ENCODE measurements at places on chromosomes 1 and 21.

GRCh38 chr1:214753236-214753852 is 150.3 kb downstream of the CENPF start:
- no peak for DNase-seq

DNA sequence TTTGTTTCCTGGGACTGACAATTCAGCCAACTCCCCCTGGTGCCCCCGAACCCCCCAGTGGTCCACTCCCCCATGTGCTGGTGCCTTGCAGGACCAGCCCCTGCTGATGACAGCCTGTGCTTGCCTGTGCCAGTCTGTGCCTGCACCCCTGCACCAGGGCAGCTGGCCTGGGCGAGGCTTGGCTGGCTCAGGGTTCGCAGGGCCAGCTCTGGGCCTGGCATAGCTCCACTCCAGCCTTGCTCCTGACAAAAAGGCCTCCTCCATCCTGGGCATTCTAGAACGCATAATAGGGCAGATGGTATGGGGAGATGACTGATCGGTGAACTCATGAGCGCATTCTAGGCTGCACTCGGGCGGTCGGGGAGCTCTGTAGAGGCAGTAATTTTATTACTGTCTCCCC is 5.4 kb downstream of the CNTN2 start:
- DNase-seq = no peak

DNA sequence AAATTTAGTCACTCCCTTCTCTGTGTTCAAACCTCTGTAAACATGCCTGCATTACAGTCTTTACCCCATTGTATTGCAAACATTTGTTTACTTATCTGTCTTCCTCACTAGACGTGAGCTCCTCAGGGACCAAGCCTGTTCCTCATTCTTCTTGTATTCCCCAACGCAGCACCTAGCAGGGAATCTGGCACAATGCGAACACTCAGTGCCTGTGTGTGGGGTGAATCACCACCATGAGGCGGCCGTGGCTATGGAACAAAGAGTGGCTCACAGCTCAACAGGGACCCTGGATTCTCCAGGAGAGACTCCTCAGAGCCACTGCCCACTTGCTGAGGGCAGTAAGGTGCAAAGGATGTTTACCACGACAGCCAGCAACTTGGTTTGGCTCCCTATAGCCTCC is 95.9 kb downstream of the DDX20 start:
- no peak for DNase-seq

DNA sequence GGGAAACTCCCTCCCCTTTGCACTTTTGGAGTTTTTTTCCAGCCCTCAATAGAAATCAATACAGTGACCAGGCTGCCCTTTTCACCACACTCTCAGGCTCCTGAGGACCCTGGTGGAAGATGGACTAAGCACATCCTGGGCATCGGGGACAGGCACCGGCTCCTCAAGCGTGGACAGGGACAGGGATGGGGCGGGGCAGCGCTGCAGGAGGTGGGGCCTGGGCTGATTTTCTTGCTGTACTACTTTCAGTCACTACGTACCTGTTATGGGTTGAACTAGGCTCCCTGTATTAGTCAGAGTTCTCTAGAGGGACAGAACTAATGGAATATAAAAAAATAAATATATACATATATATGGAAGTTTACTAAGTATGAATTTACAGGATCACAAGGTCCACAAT is 2.5 kb downstream of the MX2 start:
- DNase-seq = no peak

- no peak for DNase-seq
Measured at GRCh38 chr1:240242601-240243144, 151.0 kb downstream of the FMN2 start.

- DNase-seq = no peak
Measured at GRCh38 chr21:33158654-33159053, 71.1 kb upstream of the IFNAR2 start.

- no peak for DNase-seq
Measured at GRCh38 chr1:36300526-36300925, 5.6 kb upstream of the SH3D21 start.

All from stimulated activated CD8-positive, alpha-beta memory T cell treated with anti-CD3 and anti-CD28 coated beads, Interleukin-4, amount 100 ng/mL, for 1 hour (primary cell).